Naive B cell (primary cell): ENCODE measurements at places on chromosomes 2 and 18.
A peak's percentile ranks its signal among the peaks of the same experiment; 100 is the strongest.

- DNase-seq: no peak
These were observed 17.8 kb downstream of the CEP68 start for GRCh38 chr2:65073879-65074565.

DNA sequence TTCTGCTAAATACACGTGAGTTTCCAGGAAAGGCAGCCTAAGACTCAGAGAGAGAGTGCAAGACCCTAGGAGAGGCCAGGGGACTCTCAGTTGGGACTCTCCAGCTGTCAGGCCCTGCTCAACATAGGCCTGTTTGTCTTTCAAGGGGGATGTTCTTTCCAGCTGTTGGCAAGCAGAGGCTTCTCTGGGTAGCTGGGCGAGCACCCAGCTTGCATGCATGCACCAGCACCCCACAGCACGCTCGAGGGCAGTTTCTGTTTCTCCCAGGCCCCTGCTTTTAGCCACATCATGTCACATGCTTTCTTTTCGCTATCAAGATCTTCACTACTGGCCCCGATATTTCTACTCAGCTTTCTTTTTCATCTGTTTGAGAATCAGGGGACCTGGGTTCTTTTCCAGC lies 479.3 kb upstream of the HS6ST1 start:
- no peak for DNase-seq

- no peak for DNase-seq
These were observed 7.9 kb upstream of the TMX3 start for GRCh38 chr18:68722821-68723220.

DNA sequence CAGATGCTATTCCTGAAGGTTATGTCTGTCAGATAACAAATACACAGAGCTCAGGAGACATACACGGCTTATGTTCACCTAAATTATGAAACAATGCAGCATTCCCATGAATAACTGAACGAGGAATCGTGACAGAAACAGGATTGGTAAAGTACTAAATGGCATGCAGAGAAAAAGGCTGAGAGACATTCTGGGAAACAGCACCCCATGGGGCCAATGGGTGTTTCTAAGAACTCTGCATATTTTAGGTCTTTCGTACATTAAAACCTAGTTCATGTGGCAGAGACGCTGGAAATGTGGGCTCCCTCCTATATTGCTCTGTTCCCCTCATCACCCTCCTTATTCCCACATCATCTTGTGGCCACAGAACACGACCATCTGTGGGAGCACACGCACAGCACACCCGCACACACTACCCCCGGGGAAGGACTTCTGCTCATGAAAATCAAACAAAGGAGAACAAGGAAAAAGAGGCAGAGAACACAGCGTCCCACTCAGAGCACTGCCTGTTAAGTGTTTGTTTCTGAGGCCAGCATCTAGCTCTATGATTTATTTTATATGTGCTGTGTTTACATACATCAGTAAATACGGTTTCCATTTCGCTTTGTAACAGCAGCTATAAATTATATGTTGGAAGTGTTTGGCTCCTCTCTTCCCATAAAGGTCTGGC lies 143.6 kb downstream of the AFF3 start:
- no peak for DNase-seq

DNA sequence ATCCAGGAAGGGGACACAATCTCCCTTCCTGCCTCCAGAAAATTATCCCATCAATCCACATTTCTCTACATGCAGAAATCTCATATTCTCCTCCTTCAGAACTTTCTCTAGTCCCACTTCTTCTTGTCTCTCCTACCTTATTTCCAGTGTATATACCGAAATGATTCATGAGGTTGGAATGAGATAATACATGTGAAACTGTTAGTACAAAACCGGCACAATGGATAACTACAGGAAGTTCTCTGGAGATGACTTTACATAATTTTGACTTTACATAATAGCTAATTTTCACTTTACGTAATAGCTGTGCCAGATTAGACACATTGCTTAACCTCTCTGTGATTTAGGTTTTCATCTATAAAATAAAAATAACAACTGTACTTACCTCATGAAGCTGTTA lies 801.3 kb downstream of the ERBB4 start:
- no peak for DNase-seq

DNA sequence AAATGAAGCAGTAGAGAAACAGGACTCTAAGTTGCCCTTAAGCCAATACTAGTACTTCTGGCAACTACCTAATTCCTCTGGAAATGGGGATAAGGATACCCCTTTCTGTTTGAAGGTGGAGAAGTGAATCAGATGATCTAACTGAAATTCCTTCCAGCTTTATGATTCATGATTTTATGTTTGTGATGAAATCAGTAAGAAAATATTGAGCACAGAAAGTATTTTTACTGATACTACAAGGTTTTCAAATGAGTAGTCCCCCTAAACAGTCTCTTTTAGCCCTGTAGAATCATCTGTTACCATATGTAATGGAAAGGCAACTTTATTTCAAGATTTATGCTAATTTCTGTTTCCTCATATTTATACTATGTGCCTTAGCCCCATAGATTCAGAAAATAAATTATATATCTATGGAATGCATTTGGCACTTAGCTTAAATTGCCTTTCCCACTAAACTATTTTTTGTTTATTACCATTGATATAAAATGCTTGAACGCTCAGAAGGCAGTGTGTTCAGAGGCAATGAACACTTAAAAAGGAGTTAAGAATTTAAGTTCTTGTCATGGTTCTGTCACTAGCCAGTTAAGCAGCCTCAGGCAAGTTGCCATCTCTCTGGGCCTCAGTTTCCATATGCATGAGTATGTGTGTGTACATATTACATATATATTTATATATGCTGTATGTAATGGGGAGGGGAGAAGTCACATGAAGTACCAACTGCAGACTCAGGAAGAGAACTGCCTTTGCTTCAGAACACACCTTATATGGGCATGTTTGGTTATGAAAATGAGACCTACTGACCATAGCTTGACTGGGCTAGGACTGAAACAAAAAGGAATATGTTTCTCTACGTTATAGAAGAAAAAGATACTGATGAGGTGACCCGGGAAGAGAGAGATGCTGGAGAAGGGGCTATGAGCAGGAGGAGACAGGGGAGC lies 97.7 kb downstream of the CDC42EP3 start:
- no peak for DNase-seq

- DNase-seq: no peak
These were observed 31.0 kb downstream of the KIF1A start for GRCh38 chr2:240789051-240789453.

- DNase-seq: no peak
These were observed 118.7 kb upstream of the NRP2 start for GRCh38 chr2:205563646-205564045.

DNA sequence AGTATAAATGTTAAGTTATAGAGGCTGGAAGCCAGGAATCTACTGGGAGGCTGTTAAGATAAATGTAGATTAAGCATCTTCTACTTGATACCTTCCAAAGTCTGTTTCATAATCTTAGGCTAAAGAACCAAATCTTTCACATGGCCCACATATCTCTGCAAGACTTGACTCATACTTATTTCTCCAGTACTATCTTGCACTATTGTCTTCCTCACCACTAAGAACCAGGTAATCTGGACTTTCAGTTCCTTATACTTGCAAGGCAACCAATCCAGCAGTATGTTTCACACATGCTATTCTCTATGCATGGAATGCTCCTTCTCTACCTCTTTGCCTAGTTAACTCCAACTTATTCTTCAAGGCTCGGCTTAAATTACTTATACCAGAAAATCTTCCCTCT lies 62.2 kb downstream of the RBMS1 start:
- peak; percentile 45 for DNase-seq

DNA sequence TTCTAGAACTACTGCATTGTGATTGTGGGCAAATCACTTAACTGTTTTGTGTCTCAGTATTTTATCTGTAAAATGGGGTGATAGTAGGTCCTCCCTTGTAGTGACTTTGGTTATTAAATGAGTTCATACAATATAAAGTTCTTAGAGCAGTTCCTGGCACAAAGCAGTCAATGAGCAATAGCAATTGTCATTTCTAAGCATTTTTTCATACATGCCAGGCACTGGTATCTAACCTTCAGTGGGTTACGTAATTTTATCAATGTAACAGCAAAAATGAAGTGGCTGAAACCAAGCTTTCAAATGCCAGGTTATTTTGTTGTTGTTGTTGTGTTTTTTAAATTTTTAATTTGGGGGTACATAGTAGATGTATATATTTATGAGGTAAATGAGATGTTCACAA lies 401.9 kb downstream of the MEIS1 start:
- no peak for DNase-seq

- no peak for DNase-seq
These were observed 20.2 kb downstream of the CRACDL start for GRCh38 chr2:98915751-98916358.

- no peak for DNase-seq
These were observed 187.7 kb downstream of the SMAD7 start for GRCh38 chr18:48762836-48763718.

GRCh38 chr2:64699712-64700111 lies 46.0 kb upstream of the SERTAD2 start:
- DNase-seq: peak; percentile 55

DNA sequence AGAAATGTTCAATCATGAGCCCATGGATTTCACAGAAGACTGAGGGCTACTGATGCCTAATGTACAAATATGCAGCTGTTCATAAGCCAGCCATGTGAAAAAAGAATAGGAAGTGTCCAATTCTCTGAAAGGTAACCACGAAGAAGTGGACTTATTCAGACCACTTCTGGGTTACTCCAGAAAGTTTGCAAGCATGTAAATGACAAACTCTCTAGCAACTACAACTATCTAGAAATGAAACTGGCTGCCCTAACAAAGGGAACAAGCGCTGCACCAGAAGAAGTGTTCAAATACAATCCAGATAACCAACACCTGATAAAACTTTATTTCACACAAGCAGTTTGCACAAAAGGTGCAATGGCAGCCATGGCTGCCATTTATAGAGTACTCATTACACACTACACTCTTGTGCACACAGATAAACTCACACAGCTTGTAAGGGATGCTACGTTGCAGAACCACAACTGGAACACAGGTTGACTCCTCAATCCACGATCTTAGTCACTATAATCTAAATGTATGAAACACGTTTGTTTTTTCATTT lies 13.9 kb downstream of the MBOAT2 start:
- no peak for DNase-seq

- no peak for DNase-seq
These were observed 176.4 kb downstream of the SETBP1 start for GRCh38 chr18:44857081-44857480.

GRCh38 chr2:75135776-75136400 lies 63.4 kb downstream of the TACR1 start:
- DNase-seq: no peak

- peak; percentile 75 for DNase-seq
These were observed 233.4 kb upstream of the SIX3 start for GRCh38 chr2:44707945-44708660.

DNA sequence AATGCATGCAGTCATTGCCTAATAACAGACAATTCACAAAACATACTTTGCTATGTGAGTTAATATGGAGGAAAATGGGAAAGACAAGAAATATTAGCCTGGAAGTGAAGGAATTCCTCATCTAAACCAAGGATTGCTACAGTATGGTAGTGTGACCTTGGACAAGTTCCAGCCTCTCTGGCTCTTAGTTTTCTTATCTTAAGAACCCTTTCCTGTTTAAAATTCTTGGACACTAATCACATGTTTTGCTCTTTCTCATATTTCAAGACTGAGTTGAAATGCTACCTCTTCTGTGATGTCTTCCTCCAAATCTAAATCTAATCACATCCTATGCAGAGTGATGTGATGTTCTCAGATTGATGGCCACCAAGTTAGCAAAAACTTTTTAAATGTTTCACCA lies 20.8 kb upstream of the ADAM23 start:
- no peak for DNase-seq

DNA sequence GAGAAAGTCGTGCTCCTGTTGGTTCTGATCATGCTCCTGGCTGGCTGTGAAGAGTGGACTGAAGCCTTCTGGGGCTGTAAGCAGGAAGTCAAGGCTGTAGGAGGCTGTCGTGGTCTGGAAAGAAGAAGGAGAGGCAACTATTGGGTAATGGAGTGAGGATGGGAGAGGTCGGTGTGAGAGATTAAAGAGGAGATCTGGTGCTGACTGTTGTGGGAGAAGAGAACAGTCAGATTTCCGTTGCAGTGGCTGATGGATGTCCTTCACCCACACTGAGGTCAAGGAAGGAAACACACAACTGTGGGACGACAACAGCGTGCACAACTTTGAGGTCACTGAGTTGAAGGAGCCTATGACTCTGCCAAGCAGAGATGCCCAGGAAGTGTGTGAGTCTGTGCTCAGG lies 2.8 kb upstream of the PSMD1 start:
- no peak for DNase-seq

GRCh38 chr2:188414869-188415753 lies 123.4 kb downstream of the GULP1 start:
- no peak for DNase-seq

DNA sequence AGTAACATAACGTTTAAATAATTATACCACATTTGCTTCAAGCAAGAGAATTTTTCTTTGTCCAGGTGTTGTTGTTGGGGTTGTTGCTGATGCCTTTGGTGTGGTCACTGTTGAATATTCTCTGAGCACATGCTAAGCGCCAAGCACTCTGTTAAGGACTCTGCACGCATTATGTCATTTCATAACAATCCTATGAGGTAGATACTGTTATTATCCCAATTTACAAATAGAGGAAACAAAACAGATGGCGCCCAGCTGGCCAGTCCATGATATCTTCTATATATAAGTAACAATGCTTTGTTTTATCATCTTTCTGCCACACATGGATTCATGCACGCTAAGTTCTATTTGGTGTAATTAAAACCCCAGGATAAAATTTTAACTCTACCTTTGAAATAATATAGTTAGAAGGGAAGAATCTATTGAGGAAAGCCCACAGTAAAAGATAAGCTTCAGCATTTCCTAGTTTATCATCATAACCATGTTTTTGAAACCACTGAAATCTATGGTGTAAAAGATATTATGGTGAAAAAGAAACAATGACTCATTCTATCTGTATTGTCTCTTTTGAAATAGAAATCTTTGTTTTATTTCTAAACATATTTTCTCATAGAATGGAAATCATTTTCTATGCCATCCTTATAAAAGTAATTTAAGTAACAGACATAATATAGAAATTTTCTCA lies 199.7 kb downstream of the PID1 start:
- DNase-seq: no peak

DNA sequence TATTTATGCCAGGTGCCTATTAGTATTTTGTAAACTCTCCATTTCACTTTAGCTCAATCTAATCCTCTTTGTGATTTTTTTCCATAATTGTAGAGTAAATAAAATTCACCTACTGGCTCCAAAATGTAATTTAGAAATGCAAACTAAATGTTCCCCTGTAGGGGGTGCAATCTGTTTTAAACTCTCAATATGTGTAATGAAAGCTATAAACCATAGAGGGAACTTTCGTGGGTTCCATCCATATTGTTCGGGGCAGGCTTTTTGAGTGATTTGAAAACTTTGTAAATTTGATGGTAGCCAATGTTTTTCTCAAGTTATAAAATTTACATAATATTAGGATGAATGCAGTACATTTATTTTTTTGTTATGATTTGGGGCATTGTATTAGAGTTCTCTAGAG lies 49.4 kb downstream of the TSPYL6 start:
- no peak for DNase-seq

DNA sequence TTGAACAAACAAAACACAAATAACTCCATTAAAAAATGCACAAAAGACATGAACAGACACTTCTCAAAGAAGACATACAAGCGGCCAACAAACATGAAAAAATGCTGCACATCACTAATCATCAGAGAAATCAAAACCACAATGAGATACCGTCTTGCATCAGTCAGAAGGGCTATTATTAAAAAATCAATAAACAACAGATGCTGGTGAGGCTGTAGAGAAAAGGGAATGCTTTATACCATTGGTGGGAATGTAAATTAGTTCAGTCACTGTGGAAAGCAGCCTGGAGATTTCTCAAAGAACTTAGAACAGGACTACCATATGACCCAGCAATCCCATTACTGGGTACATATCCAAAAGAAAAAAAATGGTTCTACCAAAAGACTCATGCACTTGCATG lies 37.8 kb downstream of the GPR155 start:
- no peak for DNase-seq
